CD8-positive, alpha-beta T cell (primary cell): ENCODE measurements at places on chromosomes 7 and 10.

- no peak for DNase-seq
These were observed 303.2 kb downstream of the EXOC4 start for GRCh38 chr7:133556048-133556447.

DNA sequence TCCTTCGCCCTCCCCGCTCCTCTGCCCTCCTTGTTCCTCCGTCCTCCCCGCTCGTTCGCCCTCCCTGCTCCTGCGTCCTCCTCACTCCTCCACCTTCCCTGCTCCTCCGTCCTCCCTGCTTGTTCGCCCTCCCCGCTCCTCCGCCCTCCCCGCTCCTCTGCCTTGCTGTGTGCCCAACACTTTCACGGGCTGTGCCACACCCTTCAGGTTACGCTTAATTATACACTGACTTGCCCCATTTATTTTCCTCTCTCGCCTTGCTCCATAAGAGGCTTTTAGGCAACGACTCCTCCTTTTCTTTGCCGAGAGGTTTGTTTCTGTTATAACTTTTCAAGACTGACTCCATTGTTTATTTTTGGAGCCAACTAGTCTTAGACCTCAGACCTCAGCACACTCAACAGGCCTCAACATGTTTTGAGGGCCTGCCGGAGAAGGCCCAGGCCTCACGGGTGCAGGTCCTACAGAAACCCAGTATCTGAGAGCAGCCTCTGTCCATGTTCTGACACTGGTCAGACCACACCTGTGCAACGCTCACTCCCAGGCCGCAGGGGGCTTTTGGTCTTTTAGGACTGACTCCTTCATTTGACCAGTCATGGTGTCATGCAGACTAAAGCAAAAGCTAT lies 18.2 kb upstream of the PRKAG2 start:
- DNase-seq: no peak

DNA sequence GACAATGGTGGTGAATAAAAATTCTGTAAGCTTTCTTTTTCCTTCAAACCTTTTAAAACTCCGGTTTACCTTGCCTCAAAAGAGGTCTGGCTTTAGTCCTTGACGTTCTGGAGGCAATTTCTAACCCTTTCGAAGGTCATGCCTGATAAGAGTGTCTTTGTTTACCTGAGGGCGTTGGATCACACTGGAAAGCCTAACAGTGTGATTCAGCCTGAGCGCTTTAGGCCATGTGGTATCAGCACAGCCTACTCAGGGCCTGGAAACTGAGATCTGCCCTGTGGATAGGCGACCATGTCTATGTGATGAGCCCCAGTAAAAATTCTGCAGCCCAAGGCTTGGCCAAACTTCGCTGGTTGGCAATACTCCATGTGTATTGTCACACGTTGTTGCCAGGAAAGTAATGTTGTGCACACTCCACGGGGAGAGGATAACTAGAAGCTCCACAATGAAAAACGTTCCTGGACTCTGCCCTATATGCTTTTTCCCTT lies 10.7 kb downstream of the CCDC6 start:
- no peak for DNase-seq

GRCh38 chr10:60281792-60282353 lies 107.8 kb downstream of the ANK3 start:
- no peak for DNase-seq
